ENCODE measurements at places on chromosomes 11 and 22.
A peak's percentile ranks its signal among the peaks of the same experiment; 100 is the strongest.

DNA sequence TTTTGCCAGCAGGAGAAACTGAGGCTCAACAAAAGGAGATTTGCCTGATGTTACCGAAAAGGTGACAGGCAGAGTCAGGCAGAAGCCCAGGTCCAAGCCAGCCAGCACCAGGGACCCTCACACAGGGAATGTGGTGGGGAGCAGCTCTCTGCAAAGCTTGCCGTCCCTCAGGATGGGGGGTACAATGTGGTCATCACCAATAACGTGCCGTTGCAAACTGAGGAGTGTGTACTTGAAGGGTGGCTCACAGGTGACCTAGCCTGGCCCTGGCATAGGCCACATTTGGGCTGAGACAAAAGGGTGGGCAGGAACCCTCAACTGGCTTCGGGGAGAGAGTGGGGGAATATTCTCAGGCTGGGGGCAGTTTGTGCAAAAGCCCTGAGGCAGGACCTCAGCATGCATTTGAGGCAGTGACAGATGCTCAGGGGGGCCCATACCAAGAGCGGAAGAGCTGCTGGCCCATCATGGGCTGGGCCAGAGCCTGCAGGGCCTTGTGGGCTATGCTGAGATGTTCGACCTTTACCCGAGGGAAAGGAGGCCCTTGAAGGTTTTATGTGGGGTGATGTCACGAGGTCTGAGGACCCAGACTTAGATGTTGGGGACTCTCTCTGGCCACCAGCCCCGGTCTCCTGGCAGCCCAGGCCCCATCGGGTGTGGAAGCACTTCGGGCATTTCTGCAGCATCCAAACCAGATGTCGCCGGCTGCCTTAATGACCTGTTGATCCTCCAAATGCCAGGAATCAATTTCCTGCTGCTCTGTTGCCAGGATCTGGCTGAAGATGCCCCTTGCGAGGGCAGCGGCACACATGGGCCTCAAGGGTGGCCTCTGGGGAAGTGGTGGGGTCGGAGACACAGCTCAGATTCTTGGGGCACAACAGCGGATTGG is 57.4 kb upstream of the SHISAL1 start:
- DNase-seq, result no peak

DNA sequence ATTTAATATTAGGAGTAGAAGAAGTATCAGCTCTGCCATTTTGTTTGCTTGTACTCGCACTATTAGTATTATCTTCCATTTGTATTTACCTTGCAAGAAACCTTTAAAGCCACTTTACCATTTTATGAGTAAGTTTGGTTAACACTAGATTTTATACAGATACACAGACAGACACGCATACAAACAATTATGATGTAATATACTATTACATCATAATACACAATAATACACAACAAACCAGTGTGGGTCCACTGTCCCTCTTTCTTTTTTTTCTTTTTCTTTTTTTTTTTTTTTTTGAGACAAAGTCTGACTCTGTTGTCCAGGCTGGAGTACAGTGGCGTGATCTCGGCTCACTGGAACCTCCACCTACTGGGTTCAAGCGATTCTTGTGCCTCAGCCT is 170.3 kb upstream of the NARS2 start:
- no peak for DNase-seq

- peak; percentile 12 for DNase-seq
Measured at GRCh38 chr11:70568035-70568813, 169.9 kb downstream of the CTTN start.

- no peak for DNase-seq
Measured at GRCh38 chr22:47080100-47080499, 317.6 kb downstream of the TBC1D22A start.
